ENCODE measurements at places on chromosomes 11 and 22.

- DNase-seq = no peak
Observed at GRCh38 chr11:110199184-110199981, 97.0 kb downstream of the RDX start.

DNA sequence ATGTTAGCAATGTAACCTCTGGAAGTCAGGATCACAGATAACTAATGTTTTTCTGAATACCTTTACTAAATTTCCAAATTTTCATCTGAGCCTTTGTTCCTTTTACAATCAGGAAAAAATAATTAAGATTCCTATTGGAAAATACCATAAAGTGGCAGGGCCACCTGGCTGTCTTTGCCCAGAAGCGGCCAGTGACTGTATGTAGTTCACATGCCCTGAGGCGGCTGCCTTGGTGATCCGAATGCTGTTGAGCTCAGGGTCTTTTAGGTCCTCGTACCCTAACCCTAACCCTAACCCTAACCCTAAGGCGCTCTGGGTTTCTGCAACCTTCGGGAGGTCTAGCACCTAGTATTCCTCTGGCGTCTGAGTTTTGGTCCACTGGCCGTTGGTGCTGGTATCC, 8.5 kb upstream of the ARFGAP3 start:
- DNase-seq = no peak

- no peak for DNase-seq
Observed at GRCh38 chr22:37187552-37187890, 526 bp downstream of the C1QTNF6 start.

DNA sequence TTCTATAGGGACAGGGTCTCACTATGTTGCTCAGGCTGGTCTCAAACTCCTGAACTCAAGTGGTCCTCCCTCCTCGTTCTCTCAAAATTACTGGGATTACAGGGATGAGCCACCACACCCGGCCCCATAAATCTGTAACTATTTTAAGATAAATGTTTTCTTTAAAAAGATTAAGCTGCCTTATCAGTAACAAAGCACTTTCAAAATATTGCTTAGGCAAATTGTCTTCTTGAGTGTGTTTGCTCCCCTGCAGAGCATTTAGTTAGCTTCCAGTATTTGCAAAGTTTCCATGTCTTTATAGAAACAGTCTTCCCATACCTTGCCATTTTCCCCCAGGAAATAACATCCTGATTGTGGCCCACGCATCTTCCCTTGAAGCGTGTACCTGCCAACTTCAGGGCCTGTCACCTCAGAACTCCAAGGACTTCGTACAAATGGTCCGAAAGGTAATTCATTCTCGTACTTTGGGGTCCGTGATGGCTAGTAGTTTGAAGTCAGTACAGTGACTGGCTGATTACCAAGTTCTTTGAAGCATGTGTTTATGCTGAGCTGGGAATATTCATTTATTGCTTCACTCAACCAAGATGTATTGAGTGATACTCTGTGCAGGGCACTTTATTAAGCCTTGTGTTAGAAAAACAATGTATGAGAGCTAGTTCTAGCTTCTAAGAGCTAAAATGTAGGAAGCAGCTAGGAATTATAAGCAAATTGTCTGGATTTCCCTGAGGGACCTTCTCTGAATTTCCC, 30.4 kb upstream of the CRTAM start:
- DNase-seq = no peak

GRCh38 chr11:1157645-1158591, at the start of gene MUC5AC:
Gene MUC5AC, plus strand, starts transcription at chr11:1157953. Its CDS starts 47 bp downstream, at chr11:1158000.
- DNase-seq = peak; percentile 11

DNA sequence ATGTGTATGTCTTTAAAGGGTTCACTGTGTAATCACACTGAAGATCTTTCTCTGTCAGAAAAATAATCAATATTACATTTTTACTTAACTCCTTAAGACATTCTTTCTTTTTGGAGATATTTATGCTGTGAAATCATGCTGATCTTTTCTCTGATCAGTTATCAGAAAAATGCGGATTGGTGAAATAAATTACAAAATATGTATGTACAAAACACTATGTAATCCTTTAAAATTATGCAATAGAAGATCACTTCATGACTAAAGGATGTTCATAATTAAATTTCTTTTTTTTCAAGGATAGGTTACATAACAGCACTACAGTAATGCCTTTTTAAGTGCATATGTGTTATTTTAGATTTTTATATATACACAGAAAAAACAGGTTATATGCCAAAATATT, 24.7 kb downstream of the BTBD10 start:
- DNase-seq = no peak

GRCh38 chr11:132772703-132773545, 759.4 kb downstream of the OPCML start:
- DNase-seq = no peak

- no peak for DNase-seq
Observed at GRCh38 chr11:9859554-9860305, 195.9 kb downstream of the SWAP70 start.

- no peak for DNase-seq
Observed at GRCh38 chr11:103997082-103997481, 39.4 kb upstream of the DDI1 start.

- DNase-seq = no peak
Observed at GRCh38 chr11:67079065-67079705, 22.5 kb downstream of the RHOD start.

DNA sequence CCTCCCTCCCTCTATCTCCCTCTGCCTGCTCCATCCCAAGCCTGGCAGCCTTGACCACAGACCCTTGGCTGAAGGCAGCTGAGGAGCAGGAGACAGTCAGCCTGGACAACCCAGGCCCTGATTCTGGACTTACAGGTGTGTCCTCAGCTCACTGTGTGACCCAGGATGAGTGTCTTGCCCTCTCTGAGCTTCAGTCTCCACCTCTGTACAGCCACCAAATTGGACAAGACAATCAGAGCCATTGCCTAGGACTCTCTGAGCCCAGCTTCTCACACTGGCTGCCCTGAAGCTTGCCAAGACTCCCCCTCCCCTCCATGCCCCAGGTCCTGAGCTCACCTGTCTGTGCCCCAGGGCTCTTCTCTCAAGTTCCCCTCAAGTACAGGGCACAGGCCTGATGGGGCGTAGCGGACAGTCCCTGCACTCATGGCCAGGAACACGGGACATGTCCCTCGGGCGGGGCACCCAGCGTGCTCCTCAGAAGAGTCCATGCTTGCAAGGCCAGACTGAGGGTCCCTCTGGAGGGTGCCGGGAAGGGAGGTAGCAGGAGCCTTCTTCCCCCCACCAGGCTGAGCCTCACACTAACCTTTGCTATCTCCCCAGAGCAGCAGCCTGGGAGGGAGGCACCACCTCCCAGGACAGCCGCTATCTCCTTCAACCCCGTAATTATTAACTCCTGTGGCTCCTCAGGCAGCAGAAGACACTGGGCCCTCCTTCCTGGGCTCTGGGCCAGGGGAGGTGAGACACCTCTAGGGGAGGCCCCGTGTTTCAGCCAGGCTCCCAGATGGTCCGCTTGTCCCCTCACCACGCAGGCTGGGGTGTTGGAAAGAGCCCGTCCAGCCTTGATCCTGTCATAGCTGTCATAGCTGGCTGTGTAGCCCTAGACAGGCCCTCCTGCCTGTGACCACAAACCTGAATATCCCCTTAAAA, 2.6 kb upstream of the RAB3IL1 start:
- no peak for DNase-seq

- no peak for DNase-seq
Observed at GRCh38 chr11:61923166-61924063, 6.0 kb upstream of the RAB3IL1 start.

GRCh38 chr11:102583141-102583873, 41.8 kb downstream of the MMP20 start:
- DNase-seq = no peak

DNA sequence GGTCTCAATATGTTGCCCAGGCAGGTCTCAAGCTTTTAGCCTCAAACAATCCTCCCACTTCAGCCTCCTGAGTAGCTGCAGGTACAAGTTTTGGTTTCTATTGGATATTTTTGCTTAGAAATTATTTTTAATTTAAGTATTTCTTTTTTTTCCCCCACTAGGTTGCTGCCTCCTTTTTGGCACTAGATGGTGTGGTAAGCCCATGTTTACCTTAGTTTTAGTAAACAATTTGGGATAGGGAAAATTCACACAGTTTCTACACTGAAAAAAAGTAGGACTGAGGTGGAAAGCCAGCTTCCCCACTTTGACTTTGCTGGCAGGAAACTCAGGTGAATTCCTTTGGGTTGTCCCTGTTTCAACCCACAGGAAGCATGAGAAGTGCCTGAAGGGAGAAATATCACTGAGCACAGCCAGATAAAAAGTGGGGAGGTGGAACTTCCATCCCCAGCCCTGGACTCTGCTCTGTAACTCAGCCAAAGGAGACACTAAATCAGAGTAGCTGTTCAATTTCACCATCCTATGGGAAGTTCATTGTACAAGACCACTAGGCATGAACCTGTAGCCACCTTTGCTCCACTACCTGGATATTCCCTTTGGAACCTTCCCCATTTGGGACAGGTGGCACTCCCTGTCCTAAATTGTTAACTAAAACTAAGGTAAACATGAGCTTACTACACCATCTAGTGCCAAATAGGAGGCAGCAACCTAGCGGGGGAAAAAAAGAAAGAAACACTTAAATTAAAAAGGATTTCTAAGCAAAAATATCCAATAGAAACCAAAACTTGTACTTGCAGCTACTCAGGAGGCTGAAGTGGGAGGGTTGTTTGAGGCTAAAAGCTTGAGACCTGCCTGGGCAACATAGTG, 154.4 kb upstream of the FAT3 start:
- no peak for DNase-seq

DNA sequence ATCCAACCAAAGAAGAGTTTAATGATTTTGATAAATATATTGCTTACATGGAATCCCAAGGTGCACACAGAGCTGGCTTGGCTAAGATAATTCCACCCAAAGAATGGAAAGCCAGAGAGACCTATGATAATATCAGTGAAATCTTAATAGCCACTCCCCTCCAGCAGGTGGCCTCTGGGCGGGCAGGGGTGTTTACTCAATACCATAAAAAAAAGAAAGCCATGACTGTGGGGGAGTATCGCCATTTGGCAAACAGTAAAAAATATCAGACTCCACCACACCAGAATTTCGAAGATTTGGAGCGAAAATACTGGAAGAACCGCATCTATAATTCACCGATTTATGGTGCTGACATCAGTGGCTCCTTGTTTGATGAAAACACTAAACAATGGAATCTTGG, 23.9 kb downstream of the KDM4D start:
- DNase-seq = no peak

DNA sequence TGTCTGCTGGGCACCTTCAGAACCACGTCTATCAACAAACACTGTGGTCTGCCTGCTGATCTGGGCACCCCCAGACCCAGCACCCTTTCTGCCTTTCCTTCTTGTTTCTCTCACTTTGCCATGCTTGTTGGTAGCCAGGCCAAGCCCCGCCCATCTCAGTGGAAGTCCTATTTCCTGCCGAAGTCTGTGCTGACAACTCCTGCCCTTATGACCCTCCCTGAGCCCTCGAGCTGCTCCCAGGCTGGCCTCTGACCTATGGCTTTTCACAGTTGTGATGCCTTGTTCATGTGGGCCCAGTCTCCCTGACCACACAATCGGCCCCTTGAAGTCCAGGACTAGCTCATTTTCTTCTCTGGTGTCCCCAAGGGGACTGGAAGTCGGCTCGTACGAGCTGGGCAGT, 132.1 kb downstream of the DSCAML1 start:
- no peak for DNase-seq

GRCh38 chr11:66081505-66081904, 11.4 kb downstream of the PACS1 start:
- DNase-seq = no peak

- no peak for DNase-seq
Observed at GRCh38 chr11:14529951-14530350, 9.8 kb upstream of the PSMA1 start.

GRCh38 chr11:65852508-65853245, 5.3 kb downstream of the CFL1 start:
- DNase-seq = no peak

DNA sequence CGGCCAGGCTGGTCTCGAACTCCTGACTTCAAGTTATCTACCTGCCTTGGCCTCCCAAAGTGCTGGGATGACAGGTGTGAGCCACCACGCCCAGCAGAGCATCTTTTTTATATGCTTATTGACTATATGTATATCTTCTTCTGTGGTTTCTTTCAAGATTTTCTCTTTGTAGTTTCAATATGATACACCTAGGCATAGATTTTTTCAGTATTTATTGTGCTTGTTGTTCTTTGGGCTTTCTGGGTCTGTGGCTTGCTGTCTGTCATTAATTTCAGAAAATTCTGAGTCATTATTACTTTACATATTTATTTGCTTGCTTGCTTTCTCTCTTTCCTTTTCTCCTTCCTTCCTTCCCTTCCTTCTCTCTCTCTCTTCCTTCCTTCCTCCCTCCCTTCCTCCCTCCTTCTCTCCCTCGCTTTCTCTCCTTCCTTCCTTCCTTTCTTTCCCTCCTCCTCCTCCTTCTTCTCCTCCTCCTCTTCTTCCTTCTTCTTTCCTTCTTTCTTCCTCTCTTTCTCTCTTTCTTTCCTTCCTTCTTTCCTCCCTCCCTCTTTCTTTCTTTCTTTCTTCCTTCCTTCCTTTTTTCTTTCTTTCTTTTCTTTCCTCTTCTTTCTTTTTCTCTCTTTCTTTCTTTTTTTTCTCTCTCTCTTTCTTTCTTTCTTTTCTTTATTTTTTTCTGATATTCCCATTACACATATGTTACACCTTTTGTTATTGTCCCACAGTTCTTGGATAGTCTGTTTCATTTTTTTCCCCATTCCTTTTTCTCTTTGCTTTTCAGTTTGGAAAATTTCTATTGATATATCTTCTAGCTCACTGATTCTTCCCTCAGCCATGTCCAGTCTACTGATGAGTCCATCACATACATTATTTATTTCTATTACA, 10.9 kb upstream of the DCHS1 start:
- no peak for DNase-seq

Data from NCI-H774 (cell line).